Neural crest cell (in vitro differentiated cells): ENCODE measurements at places on chromosomes 16 and 17. TPM values are rescaled to one million over a fixed set of nuclear protein-coding genes. Genes with fewer than 3 reads are reported as not detected.

DNA sequence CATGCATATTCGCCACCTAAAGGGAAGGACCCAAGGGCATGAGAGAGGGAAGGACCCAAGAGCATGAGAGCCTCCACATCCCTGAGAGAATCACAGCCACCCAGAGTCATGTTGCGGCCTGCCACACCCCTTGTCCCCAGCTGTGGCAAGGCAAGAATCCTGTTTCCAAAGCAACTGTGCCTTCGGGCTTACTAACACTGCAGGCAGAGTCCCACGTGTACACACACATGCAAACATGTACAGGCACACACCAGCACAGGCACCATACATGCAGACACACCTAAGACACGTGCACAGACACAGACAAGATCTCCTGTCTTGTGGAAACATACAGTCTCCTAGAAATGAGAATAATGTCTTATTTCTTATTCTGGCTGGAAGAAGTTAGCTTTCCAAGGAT, 92.4 kb upstream of the CDYL2 start:
- no peak overlapping the region for H3K4me3 ChIP-seq
- no peaks in the 10 kb centered on the region for H3K36me3 ChIP-seq
- H3K4me1 ChIP-seq: no peaks in the 10 kb centered on the region
- no peak overlapping the region for H3K27ac ChIP-seq
- DNase-seq: no peak

GRCh38 chr17:73140566-73140965, 24.2 kb upstream of the SSTR2 start:
- H3K4me3 ChIP-seq: no peak overlapping the region
- DNase-seq: no peak
- H3K4me1 ChIP-seq: no peaks in the 10 kb centered on the region
- H3K36me3 ChIP-seq: no peaks in the 10 kb centered on the region
- no peak overlapping the region for H3K27ac ChIP-seq

DNA sequence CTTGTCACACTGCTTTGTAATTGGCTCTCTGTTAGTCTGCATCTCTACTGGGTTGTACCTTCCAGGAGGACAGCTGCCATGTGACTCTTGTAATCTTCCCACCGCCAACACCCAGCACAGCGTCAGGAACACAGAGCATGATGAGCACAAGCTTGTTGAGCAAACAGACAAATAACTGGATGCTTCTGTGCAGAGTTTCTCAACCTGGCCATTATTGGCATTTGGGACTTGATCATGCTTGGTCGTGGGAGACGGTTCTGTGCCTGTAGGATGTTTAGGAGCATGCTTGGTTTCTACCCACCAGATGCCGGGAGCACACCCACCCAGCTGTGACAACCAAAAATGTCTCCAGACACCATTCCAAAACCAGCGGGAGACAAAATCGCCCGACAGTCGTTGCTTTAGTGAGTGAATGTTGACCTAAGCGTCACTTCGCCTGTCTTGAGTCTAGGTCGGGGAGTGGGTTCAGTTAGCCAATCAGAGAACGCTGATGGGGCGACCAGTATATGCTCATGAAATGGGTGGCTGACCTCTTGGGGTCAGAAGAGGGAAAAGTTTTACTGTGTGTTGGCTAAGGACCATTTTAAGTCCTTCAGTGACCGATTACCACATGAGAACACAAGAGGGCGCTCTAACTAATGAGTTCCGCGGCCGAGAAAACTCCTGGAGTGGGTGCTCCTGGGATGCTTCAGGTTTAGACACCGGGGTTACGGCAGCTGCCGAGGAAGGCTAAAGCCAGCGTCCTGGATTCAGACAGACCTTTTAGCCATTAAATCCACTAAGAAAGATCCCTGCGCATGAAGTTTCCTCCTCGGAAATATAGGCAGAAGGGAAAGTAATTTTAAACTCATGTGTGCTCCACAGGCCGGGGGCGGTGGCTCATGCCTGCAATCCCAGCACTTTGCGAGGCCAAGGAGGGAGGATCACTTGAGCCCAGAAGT, 57.8 kb upstream of the TEX2 start:
- no peaks in the 10 kb centered on the region for H3K36me3 ChIP-seq
- H3K27ac ChIP-seq: no peak overlapping the region
- peak; percentile 63 for DNase-seq
- H3K27me3 ChIP-seq: no peaks in the 10 kb centered on the region
- H3K4me1 ChIP-seq: no peaks in the 10 kb centered on the region

DNA sequence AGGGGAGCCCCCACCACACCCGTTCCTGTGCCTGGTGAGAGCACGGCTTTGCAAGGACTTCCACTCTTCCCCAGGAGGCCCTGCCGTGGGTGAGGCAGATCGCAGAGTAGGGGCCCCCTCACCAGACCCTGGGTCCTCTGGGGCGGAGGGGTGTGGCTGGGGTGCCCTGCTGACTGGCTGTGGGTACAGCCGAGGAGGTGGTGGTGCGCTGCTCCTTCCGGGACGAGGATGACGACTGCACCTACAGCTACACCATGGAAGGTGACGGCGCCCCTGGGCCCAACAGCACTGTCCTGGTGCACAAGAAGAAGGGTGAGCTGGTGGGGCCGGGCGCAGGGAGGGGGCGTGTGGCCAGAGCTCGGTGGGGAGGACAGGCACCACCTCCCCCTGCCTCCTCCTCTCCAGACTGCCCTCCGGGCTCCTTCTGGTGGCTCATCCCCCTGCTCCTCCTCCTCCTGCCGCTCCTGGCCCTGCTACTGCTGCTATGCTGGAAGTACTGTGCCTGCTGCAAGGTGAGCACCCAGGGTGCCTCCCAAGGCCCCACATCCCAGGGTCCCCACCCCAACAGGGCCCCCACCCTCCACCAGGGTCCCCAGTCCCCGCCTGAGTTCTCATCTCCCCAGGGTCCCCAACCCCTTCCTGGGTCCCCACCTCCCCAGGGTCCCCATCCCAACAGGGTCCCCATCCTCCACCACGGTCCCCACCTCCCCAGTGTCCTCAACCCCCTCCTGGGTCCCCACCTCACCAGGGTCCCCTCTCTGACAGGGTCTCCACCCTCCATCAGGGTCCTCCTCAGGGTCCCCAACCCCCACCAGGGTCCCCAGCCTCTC, 16.1 kb downstream of the ITGB4 start:
- H3K4me1 ChIP-seq: peaks cover 7% of the 10 kb centered on the region
- no peak for DNase-seq
- H3K36me3 ChIP-seq: no peaks in the 10 kb centered on the region
- no peak overlapping the region for H3K27ac ChIP-seq
- no peaks in the 10 kb centered on the region for H3K27me3 ChIP-seq

DNA sequence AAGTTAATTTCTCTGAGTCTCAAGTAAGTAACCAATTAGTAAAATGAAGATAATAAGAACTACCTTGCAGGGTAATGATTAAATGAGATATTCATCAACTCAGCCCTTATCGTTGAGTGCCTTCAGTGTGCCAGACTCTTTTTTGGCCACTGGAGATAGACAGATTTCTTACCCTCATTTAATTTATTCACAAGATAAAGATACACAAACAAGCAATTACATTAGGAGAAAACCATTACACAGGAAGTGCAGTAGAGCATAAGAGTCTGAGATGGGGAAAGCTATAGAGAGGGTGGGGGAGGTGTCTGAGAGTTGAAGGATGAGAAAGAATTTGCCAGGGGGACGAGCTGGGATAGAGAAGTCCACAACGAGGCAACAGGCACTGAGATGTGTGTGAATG, 72.5 kb upstream of the BCAR1 start:
- H3K27me3 ChIP-seq: no peaks in the 10 kb centered on the region
- no peak overlapping the region for H3K4me3 ChIP-seq

GRCh38 chr17:5133311-5133710, 17.5 kb downstream of the USP6 start:
- no peak overlapping the region for H3K27ac ChIP-seq
- DNase-seq: no peak
- no peaks in the 10 kb centered on the region for H3K36me3 ChIP-seq
- H3K4me3 ChIP-seq: no peak overlapping the region

GRCh38 chr16:69804297-69804696, 42.2 kb downstream of the WWP2 start:
- H3K4me3 ChIP-seq: no peak overlapping the region
- H3K36me3 ChIP-seq: no peaks in the 10 kb centered on the region
- DNase-seq: no peak
- H3K27ac ChIP-seq: no peak overlapping the region

GRCh38 chr16:49116873-49117272, 164.8 kb downstream of the CBLN1 start:
- no peak for DNase-seq
- H3K36me3 ChIP-seq: no peaks in the 10 kb centered on the region
- H3K4me1 ChIP-seq: no peaks in the 10 kb centered on the region
- no peak overlapping the region for H3K4me3 ChIP-seq
- no peak overlapping the region for H3K27ac ChIP-seq

DNA sequence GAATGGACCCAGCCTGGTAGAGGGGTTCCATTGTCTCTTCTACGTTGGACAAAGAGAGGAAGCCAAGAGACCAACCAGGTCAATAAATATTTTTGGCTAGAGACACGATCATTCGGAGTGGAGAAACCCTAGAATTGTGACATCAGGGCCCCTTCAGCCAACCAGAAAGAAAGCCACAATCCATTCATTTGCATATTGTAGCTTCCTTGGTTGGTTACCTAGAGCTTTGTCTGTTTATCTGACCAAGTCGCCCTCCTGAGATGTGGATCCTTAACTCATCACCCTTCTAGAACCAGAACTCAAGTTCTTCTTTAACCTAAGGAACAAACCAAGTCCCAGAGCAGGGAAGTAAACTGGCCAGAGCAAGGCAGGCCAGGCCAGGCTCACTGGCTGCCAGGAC, at the start of gene CCDC182:
CCDC182 (minus strand) TSS at position 58 of the 400 bp plus-strand sequence; CDS start at position 31, 27 bp downstream.
- H3K36me3 ChIP-seq: no peaks in the 10 kb centered on the region
- H3K4me3 ChIP-seq: no peak within 1 kb of the TSS
- no peak for DNase-seq
- no peaks in the 10 kb centered on the region for H3K27me3 ChIP-seq
- H3K27ac ChIP-seq: peak within 1 kb of the TSS; percentile 44
- H3K4me1 ChIP-seq: peaks cover 20% of the 10 kb centered on the region

GRCh38 chr17:77271411-77271810, 130.6 kb downstream of the SEC14L1 start:
- H3K27me3 ChIP-seq: peaks cover 6% of the 10 kb centered on the region
- H3K4me1 ChIP-seq: peaks cover 11% of the 10 kb centered on the region
- no peaks in the 10 kb centered on the region for H3K36me3 ChIP-seq
- H3K4me3 ChIP-seq: no peak overlapping the region
- DNase-seq: no peak
- H3K27ac ChIP-seq: no peak overlapping the region

- no peak for DNase-seq
- H3K4me1 ChIP-seq: peaks cover 5% of the 10 kb centered on the region
- H3K4me3 ChIP-seq: no peak overlapping the region
- peaks cover 7% of the 10 kb centered on the region for H3K27me3 ChIP-seq
- H3K36me3 ChIP-seq: no peaks in the 10 kb centered on the region
Observed at GRCh38 chr16:23901178-23902033, 65.6 kb downstream of the PRKCB start.

DNA sequence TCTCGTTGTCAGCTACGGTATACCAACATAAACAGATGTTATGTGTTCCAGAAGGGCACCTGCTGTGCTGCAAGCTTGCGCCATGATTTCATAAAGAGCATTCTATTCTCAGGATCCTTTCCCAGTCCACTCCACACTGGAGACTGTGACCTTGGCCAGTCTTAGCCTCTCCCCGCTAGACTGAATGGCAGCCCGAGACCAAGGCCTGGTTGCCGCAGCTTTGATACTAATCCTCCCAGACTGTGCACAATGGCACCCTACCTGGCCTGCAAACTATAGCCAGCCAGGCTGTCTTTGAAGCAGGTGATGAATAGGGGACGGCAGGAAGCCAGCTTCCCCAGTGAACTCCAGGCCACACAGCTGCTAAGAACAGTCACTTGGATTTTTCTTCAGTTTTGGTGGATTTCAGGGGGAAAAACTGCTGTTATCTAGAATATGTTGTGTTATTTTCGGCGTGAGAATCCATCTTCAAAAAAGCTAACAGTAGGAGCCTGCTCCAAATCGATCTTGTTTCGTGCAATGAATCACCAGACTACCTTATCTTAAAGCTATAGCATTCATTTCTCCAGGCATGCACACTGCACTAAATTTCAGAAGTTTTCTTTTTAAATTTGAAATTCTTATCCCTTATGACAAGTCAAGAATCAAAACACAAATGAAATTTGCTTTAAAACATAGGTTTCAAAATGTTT, 289.0 kb downstream of the CEP112 start:
- peaks cover 6% of the 10 kb centered on the region for H3K36me3 ChIP-seq
- DNase-seq: no peak
- H3K27me3 ChIP-seq: no peaks in the 10 kb centered on the region

- peak; percentile 84 for DNase-seq
- peak overlapping the region; percentile 87 for H3K27ac ChIP-seq
- no peak overlapping the region for H3K4me3 ChIP-seq
- peaks cover 14% of the 10 kb centered on the region for H3K4me1 ChIP-seq
- peaks cover 21% of the 10 kb centered on the region for H3K36me3 ChIP-seq
Observed at GRCh38 chr17:15502369-15503112, 35.1 kb upstream of the CDRT4 start.

GRCh38 chr17:13590441-13590840, 11.3 kb downstream of the HS3ST3A1 start:
- H3K27me3 ChIP-seq: no peaks in the 10 kb centered on the region
- peaks cover 50% of the 10 kb centered on the region for H3K4me1 ChIP-seq
- H3K4me3 ChIP-seq: no peak overlapping the region
- no peak for DNase-seq

DNA sequence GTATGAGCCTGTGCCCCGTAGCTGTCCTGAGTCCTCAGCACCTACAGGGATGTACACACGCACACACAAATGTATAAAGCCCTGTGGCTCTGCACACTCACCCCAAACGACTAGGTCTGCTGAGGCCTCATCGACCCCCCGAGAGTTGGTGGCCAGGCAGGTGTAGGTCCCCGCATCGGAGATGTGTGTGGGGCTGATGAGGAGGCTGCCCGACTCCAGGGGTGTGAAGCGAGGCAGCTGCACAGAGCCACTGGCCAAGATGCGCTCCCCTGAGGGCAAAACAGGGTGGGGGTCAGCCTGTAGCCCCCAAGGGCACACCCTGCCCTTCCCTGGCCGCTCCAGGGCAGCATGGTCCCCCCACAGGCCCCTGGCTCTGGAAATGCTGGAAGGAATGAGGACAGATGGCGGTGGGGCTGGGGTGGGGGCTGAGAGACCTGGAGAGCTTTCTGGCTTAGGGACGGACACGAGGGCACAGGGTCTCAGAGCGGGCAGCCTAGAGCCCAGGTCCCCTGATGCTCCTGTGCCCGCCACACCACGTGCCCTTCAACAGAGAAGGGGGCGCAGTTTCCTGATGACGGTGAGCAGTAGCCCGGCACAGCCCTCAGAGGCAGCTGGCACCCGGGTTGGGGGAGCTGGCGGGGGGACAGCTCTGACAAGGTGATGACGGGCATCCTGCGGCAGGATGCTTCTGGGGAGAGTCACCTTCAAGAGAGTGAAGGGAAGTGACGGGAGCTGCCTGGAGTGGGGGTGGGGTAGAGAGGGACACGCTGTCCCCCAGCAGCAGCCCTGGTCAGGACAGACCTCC, 119.8 kb upstream of the CDC42EP4 start:
- H3K27me3 ChIP-seq: no peaks in the 10 kb centered on the region
- H3K4me3 ChIP-seq: no peak overlapping the region
- peaks cover 15% of the 10 kb centered on the region for H3K4me1 ChIP-seq

- H3K4me1 ChIP-seq: no peaks in the 10 kb centered on the region
- no peak for DNase-seq
Observed at GRCh38 chr17:42629411-42630009, 20.0 kb downstream of the TUBG1 start.

- H3K4me3 ChIP-seq: no peak overlapping the region
- no peaks in the 10 kb centered on the region for H3K27me3 ChIP-seq
- peaks cover 2% of the 10 kb centered on the region for H3K36me3 ChIP-seq
- H3K27ac ChIP-seq: no peak overlapping the region
Observed at GRCh38 chr17:61835606-61836005, 27.7 kb downstream of the BRIP1 start.

Gene LRRC37A
- total RNA-seq: 2.9 and 3.6 TPM in 2 replicates

Gene SLC6A2
- total RNA-seq: not detected in 2 replicates

Gene NSRP1
- total RNA-seq: 28.2 and 30.7 TPM in 2 replicates

Gene GINS2
- total RNA-seq: 74.0 and 82.2 TPM in 2 replicates

Gene IL4R
- 11.2 and 12.8 TPM in 2 replicates for total RNA-seq

Gene SLFN14
- not detected in 2 replicates for total RNA-seq

Gene KRTAP1-1
- total RNA-seq: not detected in 2 replicates

Gene IRX5
- 12.7 and 14.9 TPM in 2 replicates for total RNA-seq

Gene PGAP6
- total RNA-seq: 56.4 and 62.0 TPM in 2 replicates
